Stimulated activated CD4-positive, alpha-beta T cell treated with anti-CD3 and anti-CD28 coated beads, Interleukin-1b, Interleukin-23, amount 100 ng/mL, for 48 hours (primary cell): ENCODE measurements at places on chromosomes 6 and 20.

DNA sequence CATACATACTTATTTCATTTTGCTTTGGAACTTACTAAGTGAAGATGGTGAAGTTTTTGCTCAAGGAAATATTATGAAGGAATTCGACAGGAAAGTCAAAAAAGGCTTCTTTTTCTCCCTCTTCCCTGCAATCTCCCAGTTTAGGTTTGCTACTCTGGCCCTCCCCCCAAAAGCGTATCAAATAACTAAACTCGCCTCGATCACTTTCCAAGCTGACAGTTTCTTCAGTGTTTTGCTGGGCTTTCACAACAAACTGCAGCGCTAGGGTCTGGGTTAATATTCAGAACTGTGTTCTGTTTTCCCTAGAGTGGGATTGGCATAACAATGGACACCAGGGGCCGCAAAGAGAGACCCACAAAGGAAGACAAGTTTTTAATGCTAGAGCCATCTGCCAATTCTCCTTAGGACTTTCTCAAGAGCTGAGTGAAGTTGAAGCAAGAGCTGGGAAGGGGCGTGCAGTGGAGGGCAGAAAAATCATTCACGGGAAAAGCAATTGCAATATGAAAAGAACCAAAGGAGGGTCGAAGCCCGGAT is 57.8 kb downstream of the ATP9A start:
- no peak for DNase-seq

GRCh38 chr6:100440935-100441334 is 23.8 kb downstream of the SIM1 start:
- DNase-seq: no peak

DNA sequence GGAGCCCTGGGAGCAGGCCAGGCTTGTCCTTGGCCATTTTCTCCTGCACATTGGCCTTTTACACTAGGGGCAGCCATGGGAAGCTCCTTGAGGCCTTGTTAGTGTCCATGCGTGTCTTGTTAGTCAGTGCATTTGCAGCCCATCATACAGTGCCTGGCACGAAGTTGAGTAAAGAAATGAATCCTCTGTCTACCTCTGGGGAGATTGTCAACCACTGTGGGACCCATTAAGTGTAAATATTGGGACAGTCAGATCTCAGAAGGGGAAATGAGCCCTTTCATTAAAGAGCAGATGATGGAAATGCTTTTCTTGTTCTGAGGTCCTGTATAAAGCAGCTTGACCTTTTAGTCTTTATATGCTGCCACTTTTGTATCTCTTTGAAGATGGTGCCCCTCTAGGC is 33.9 kb downstream of the SOBP start:
- DNase-seq: no peak

DNA sequence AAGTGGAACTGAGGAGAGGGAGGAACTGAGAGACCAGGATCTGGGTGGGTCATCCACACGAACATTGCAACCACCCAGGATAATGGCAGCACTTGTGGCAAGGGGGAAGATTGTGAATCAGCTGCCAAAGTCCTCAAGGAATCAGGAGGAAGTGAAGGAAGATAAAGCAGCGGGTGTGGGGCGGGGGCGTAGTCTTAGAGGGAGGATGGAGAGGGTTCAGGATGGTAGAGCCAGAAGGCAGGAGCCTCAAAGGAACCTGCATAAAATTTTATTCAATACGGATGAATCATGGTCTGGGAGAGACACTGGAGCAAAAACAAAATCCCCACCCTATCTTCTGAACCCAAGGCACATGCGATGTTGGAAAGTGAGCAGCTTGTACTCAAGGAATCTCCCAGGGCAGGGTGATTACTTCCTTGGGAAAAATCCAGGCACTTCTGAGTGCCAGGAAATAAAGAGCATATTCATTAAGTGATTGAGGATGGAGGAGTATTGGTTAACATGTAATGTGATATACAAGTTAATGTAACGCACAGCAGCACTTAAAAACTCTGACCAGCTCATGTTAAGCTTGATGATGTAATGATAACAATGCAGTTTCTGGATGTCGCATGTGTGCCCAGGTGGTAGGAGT is 82.0 kb upstream of the B3GAT2 start:
- no peak for DNase-seq

GRCh38 chr20:21661488-21662055 is 43.9 kb upstream of the PAX1 start:
- DNase-seq: no peak
